CD8-positive, alpha-beta memory T cell (primary cell): ENCODE measurements at places on chromosomes 1 and 21. TPM values are rescaled to one million over a fixed set of nuclear protein-coding genes. Genes with fewer than 3 reads are reported as not detected.
A peak's percentile ranks its signal among the peaks of the same experiment; 100 is the strongest.

DNA sequence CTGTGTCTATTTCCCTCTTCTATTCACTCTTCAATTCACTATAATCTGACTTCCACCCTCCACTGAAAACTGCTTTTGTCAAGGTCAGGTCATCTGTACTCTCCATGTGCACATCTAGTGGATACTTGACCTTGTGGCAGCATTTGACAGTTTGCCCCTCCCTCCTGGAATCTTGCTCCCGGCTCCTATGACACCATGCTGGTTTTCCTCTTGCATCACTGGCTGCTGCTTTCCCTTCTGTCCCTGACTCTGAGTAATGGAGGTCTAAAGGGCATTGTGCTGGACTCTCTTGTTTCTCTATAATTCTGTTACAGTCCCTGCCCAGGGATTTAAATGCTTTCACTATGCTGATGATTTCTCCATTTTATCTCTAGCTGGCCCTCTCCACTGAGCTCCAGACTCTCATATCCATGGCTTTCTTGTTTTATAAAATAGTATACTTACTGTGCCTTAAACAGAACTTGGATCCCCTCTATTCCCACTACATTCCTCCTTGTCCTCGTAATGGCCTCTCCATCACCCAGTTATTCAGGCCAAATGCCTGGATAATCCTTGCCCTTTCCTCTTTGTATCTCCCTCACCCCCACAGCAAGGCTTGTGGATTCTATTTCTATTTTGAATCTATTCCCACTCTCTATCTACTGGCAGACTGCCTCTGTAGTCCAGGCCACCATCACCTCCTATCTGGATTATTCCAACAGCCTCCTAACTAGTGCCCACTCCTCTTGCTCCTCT lies 36.8 kb upstream of the PODN start:
- H3K4me3 ChIP-seq = no peak overlapping the region
- H3K27me3 ChIP-seq = no peaks in the 10 kb centered on the region
- peaks cover 6% of the 10 kb centered on the region for H3K36me3 ChIP-seq
- DNase-seq = no peak
- no peak overlapping the region for H3K27ac ChIP-seq

GRCh38 chr1:188706742-188707141 lies 1770.9 kb downstream of the BRINP3 start:
- H3K4me3 ChIP-seq = no peak overlapping the region

DNA sequence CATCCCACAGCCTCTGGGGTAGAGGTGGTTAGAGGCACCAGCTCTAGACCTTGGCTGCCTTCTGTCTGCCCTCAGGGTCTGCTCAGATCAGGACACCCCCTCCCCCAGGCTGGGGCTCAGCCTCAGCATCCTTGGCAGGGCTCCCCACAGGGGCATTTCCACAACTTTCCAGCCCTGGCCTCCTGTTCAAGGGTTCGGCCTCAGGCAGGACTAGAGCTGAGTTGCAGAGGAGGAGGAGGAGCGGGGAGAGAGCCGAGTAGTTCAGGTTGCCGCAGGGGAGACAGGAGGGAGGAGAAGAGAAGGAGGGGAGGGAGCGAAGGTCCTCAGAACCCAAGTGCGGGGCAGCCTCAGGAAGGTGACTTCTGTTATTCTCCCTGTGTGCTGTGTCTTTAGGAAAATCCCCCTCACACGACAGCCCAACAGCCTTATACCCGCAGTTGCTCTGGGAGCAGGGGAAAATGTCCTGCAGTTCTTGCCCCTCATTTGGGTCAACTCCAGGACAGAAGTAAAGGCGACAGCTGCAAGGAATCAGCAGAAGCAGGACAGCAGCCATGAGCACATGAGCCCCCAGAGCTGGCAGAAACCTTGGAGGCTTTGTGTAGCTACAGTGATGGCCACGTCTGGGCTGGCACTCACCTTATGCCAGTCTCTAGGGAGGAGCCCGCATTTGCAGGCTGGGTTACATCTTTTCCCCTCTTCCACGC lies 46.5 kb upstream of the TENT5B start:
- no peaks in the 10 kb centered on the region for H3K27me3 ChIP-seq
- no peak for DNase-seq
- no peak overlapping the region for H3K27ac ChIP-seq
- no peaks in the 10 kb centered on the region for H3K36me3 ChIP-seq

DNA sequence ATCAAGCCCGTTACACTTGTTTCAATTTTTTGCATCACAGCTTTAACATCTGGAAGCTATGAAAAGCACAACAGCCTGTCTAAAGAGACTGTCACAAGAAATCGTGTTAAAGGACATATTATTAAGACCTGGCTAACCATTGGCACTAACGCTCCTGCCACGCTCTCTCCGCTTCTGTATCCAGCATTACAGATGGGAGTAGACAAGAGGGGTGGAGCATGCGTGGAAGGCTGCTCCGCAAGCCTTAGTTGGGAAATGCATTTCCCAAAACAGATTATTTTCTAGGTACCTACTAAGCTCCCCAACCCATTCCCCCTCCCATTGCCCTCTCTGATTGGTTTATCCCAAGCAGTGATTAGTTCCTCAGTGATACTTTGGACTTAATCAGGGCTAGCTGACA lies 72.4 kb downstream of the NTNG1 start:
- H3K4me3 ChIP-seq = no peak overlapping the region
- no peaks in the 10 kb centered on the region for H3K27me3 ChIP-seq
- DNase-seq = no peak
- no peaks in the 10 kb centered on the region for H3K36me3 ChIP-seq

GRCh38 chr1:52288286-52288685 lies 77.7 kb downstream of the CC2D1B start:
- H3K4me3 ChIP-seq = no peak overlapping the region
- no peak for DNase-seq
- no peaks in the 10 kb centered on the region for H3K36me3 ChIP-seq
- H3K27me3 ChIP-seq = no peaks in the 10 kb centered on the region

GRCh38 chr1:150235294-150235851 lies 539 bp downstream of the ANP32E start:
- no peaks in the 10 kb centered on the region for H3K27me3 ChIP-seq
- peak overlapping the region; percentile 98 for H3K27ac ChIP-seq
- DNase-seq = peak; percentile 51
- H3K4me3 ChIP-seq = peak overlapping the region; percentile 96

- peaks cover 13% of the 10 kb centered on the region for H3K4me1 ChIP-seq
- H3K27ac ChIP-seq = no peak overlapping the region
- no peak overlapping the region for H3K4me3 ChIP-seq
- DNase-seq = no peak
These were observed 13.5 kb downstream of the CITED4 start for GRCh38 chr1:40848530-40849189.

GRCh38 chr1:27660300-27660835 lies 11.6 kb downstream of the IFI6 start:
- peaks cover 48% of the 10 kb centered on the region for H3K4me1 ChIP-seq
- H3K27ac ChIP-seq = peak overlapping the region; percentile 72
- H3K4me3 ChIP-seq = peak overlapping the region; percentile 54
- H3K36me3 ChIP-seq = no peaks in the 10 kb centered on the region

JAK1 gene
- total RNA-seq = 108 TPM

TMPRSS15 gene
- not detected for total RNA-seq

SLAMF8 gene
- 3.2 TPM for total RNA-seq

UBL4B gene
- not detected for total RNA-seq
